ENCODE measurements at places on chromosomes 13 and 19.

DNA sequence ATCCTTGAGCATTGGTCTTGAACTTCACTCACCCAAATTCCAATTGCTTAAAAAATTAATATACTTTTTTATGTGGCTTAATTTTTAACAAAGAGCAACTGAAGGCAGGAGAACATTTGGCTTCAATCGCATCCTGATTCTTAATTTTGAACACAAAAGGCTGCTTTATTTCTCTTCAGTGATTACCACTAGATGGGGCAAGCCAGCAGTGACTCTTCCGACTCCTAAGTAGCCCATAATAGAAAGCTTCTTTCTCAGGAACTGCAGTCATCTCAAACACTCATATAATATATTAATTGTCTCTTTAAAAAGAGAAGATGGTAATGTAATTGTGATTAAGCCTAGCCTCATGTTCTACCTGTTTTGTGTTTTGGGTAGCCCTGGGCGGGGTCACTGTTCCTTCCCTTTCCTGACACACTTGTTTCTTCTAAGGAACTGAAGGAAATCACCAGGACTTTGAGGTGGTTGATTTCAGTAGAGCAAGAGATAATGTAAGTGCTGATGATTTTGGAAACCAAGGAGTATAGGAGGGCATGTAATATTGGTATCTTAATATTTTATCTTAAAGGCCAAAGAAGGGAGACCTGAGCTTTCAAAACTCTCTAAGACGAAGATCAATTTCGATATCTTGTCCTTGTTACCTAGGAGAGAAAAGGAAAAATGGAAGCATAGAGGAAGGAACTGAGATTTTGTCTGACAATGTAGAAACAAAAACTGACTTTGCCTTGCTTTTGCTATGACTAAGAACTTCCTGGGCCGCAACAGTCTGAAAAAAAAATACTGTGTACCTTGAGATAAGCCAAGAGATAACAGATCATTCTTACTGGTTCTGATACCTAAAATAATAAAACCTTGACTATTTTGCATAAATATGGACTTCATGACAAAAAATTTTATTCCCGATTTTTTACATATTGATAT is 73.1 kb downstream of the TNFSF13B start:
- no peak for DNase-seq

GRCh38 chr13:42328672-42329071 is 56.7 kb downstream of the AKAP11 start:
- no peak for DNase-seq

DNA sequence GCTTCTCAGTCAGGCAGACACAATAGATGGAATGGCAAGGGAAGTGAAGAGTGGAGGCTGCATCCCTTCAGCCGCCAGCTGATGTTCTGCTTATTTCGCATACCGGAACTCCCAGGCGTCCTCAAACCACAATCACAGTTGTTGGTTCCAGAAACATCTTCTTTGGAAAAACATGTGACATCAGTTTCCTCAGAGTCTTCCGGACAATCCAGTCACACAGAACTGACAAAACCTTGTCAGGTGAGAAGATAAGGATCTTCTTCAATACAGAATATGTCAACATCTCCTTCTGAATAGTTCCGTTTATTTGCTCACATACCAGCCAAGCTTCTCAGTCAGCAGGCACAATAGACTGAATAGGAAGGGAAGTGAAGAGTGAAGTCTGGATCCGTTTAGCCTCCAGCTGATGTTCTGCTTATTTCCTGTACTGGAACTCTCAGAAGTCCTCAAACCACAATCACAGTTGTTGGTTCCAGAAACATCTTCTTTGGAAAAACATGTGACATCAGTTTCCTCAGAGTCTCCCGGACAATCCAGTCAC is 45.1 kb upstream of the CEACAM21 start:
- no peak for DNase-seq

DNA sequence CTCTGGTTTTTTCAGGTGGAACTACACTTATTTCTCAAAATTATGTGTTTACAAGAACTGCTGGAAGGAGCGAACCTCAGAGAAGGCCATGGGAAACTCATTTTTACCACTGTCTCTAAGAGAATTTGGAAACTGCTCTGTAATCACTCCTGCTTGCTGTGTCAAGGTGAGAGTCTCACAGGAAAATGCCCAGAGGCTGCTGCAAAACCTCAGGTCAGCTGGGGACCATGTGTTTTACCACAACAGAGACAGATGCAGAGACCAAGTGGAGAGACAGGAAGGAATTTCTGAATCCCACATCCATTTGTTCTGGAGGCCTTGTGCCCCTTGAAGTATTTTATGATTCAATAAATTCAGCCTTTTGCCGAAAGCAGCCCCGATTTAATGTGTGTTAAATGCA is 743.8 kb upstream of the SLC10A2 start:
- DNase-seq, result no peak

- no peak for DNase-seq
Observed at GRCh38 chr19:3274942-3275582, 50.6 kb downstream of the CELF5 start.

- no peak for DNase-seq
Observed at GRCh38 chr13:25252225-25252624, 35.1 kb downstream of the MTMR6 start.

GRCh38 chr13:113724016-113724758 is 34.8 kb upstream of the TMEM255B start:
- DNase-seq, result no peak

- no peak for DNase-seq
Observed at GRCh38 chr19:15448778-15449619, 757 bp downstream of the WIZ start.

GRCh38 chr13:31756346-31756745 is 17.0 kb downstream of the RXFP2 start:
- DNase-seq, result peak; percentile 39

- no peak for DNase-seq
Observed at GRCh38 chr19:4181053-4181508, 1.3 kb downstream of the SIRT6 start.

GRCh38 chr13:75896271-75896670 is 260.1 kb downstream of the LMO7 start:
- DNase-seq, result no peak
